Retina (tissue), 1 donor: ENCODE measurements at places on chromosomes 16 and 17.

DNA sequence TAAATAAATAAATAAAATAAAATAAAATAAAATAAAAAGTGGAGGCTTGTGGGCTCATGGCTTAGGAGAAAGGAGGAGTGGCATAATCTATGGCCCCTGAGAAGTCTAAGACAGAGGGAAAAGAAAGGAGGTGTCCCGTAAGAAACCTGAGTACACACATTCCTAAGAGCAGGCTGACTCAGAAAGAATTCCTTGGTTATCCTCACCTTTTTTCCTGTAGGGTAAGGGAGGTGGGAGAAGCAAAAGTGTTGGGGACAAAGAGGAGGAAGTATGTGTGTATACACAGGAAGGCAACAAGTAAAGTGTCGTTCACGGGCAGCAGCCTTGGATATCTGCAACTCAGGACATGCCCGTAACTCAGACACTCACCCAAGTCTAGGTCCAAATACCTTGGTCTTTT lies 29.3 kb downstream of the MARF1 start:
- no peak for DNase-seq

DNA sequence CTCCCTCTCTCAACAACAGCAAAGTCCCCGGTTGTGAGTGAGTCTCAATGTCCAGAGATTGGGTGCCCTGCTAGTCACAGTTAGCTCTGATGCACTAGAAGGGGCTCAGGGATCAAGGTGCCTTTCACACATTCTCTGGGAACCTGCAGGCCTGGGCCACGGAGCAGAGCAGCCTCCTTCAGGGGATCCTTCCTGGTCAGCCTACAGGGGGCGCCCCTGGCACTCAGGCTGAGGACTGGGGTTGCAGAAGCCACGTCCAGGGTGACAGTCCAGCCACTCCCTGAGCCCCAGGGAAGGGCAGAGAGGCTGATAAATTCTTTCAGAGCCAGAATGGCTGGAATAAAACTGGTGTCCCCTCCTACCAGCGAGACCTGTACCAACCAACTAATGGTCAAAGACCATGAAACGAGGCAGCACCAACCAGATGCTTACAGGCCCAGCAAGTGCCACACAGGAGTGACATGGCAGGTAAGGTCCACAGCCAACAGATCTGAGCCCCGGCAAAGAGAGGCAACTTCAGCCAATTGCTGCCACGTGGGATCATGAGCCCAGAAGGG lies 43.5 kb downstream of the ST3GAL2 start:
- DNase-seq, result no peak

DNA sequence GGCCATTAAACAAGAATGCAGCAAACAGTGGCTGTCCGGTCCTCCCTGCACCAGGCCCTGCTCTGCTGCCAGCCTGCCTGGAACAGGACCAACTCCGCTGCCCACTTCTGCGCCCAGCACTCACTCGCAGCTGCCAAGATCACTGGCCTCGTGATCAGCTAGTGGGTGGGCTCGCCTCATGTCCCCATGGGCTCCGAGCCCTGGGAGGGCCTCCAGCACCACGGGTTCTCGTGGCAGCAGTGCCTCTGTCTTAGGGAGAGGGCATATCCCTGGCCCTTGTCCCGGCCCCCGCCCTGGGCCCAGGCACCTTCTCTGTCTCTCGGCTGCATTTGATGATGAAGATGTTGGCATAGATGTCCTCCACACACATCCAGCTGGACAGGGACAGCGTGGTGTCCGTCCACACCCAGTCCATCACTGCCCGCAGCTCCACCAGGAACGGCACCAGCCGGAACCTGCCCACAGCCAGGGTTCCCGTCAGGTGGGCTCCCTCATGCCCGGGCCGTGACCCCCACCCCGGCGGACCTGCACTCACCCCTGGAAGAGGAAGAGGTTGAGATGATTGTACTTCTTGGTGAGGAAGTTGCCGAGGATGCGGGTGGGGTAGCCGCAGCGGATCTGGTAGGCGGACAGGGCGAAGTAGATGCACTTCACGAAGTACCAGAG lies 13.1 kb downstream of the CTU2 start:
- no peak for DNase-seq

DNA sequence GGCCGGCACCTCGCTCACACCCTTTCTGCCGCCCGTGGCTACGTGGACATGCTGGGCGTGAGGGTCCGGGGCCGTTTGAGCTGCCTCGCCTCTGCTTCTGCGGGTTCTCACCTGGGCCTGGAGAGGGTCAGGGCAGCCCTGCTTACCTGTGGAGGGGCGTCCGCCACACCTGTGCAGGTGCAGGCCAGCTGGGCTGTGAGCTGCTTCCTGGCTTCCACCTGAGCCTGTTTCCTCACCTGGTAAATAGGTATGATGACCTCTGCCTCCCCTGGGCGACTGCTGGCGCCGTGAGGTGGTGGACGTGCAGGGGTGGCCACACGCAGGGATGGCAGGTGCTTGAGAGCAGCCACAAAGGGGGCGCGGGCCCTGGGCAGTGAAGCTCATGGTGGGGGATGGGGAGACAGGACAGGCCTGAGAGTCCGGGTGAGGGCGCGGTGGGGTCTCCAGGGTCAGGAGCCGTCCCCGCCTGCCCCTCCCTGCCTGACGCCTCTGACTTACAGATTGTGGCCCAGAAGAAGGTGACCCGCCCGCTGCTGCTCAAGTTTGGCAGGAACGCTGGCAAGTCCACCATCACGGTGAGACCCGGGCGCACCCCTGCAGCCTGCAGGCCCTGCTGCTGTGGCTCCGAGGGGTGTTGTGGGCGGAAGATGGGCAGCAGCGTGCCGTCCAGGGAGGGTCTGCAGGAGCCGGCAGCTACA lies 7.8 kb downstream of the CPNE7 start:
- DNase-seq, result no peak

DNA sequence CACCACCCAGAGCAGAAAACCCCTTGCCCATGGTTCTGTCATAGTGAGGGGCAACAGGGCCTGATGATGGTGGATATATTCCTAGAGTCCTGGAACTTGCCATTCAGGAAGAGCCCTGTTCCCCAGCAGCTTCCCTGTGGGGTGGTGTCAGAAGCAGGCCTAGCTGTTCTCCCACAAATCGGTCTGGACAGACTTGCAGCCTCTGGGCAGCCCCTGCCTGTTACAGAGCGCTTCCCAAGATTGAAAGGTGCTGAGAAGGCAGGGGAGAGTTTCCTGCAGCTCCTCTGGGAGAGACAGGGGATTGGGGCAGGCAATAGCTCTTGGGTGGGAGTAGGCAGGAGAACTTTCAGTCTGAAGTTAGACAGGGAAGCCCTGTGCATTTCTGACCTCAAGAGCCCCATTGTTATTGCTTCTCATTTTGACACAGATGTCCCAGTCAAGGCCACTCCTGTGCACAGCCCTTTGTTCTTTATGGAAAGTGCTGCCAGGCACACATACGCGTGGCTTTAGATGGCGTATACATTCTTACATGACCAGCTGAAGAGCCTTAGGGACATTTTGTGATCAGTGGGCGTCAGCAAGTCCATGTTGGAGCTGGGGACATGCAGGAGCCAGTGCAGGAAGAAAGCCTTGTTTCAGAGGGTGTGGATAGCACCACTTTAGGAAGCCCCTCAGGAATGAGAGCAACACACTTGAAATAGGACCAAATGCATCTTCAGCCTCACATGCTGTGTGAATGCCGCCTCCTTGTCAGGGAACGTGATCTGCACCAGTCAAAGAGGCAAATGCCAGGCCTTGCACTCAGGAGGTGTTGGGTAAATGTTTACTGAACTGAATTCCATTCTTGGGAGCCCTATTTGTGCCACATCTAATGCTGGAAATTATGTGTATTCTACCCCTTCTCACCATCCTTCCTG lies 67.5 kb downstream of the GNAO1 start:
- DNase-seq, result peak; percentile 47

GRCh38 chr17:2602597-2603017 lies 9.2 kb downstream of the PAFAH1B1 start:
- DNase-seq, result no peak

DNA sequence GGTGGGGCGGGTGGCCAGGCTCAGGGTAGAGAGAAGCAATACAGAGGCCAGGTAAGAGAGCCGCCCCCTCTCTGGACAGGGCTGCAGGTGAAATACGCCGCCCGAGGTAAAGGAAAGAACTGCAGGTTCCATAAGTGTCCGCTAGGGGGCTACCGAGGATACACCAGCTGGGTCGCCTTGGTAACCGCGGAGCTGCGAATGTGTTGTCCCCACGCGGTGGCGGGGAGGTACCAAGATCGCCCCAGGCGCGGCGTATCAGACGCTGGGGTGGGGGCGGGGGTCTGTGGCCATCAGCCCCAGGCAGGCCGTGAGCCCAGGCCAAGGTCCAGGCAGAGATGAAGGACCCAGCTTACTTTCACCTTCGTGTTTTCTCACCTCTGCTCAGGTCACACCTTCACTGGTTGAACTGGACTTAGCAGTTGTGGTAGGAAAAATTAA lies 18.4 kb upstream of the ZFP90 start:
- DNase-seq, result peak; percentile 93

GRCh38 chr17:57016764-57017116 lies 38.8 kb downstream of the SCPEP1 start:
- DNase-seq, result no peak

DNA sequence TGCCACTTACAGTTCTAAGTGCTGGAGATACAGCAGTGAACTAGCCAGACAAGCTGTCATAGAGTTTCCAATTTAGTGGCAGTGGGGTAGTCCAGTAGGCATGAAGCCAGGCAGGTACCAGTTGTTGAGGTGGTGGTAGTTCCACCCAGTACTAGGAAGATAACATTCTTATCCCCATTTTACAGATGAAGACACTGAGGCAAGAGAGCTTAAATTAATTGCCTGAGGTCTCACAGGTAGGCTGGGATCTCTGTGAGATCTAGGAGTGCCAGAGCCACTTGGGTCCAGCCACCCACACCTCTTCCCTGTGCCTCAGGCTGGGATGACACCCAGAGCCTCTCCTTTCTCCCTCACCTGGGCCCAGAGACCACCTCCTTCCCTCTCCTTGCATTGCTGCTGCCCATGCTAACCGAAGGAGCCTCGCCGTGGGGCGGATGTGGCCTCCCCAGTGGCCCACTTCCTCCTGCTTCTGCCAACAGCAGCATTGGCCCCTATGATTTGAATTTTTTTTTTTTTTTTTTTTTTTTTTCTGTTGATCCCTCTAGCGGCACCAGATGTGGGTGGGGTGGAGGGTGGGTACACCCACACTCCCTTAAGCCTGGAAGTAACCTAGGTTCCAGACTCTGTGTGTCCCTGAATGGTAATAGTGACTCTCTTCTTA lies 114.0 kb downstream of the PRKCB start:
- DNase-seq, result no peak

- no peak for DNase-seq
These were observed 167.4 kb downstream of the PITPNC1 start for GRCh38 chr17:67544364-67544955.

GRCh38 chr17:6239241-6239798 lies 169.1 kb downstream of the WSCD1 start:
- DNase-seq, result no peak

GRCh38 chr16:73915140-73915539 lies 381.5 kb upstream of the PSMD7 start:
- DNase-seq, result no peak

DNA sequence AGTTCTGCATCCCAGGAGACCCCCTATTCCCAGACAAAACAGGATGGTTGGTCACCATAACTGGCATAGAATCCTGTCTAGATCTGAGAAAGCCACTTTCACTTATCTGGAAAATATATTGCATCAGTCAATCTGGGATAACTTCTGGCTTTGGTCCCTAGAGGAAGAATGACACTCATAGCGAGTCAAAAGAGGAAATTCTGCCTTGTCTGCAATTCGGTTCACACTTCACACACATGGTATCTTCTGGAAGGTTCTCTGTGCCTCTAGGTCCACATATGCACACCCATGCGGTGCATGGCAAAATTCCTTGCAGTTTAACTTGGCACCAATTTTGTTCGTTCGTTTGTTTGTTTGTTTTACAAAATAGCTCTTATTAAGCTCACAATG lies 49.2 kb upstream of the WSCD1 start:
- no peak for DNase-seq

DNA sequence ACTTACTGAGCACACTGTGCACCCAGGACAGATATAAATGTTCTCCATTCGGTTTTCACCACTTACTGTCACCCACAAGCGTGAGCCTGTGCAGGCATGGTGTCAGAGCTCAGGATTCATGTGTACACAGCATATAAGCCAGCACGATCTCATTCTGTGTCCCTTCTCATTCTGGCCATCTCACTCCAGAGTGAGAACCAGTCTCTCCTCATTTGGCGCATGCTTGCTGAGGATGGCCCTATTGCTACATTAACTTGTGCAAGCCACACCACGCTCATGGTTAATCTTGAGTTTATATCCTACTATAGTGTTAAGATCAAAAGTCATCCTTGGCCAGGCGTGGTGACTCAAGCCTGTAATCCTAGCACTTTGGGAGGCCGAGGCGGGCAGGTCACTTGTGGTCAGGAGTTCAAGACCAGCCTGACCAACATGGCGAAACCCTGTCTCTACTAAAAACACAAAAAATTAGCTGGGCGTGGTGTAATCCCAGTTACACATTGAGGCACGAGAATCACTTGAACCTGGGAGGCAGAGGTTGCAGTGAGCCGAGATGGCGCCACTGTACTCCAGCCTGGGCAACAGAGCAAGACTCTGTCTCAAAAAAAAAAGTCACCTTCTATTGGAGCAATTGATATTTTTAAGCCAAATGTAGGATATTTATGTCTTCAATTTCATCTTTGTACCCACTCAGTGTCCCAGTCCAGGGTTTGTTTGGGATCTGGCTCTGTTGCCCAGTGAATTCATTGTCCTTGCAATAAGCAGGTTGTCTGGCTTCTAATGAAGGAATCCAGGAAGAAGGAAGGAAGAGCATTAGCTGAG lies 20.9 kb downstream of the SOCS1 start:
- no peak for DNase-seq

- DNase-seq, result peak; percentile 76
These were observed 717 bp downstream of the CYBA start for GRCh38 chr16:88649924-88650748.

GRCh38 chr17:73064084-73064938 lies 28.2 kb downstream of the SLC39A11 start:
- no peak for DNase-seq

GRCh38 chr17:74059479-74060240 lies 143.8 kb upstream of the RPL38 start:
- DNase-seq, result peak; percentile 45

DNA sequence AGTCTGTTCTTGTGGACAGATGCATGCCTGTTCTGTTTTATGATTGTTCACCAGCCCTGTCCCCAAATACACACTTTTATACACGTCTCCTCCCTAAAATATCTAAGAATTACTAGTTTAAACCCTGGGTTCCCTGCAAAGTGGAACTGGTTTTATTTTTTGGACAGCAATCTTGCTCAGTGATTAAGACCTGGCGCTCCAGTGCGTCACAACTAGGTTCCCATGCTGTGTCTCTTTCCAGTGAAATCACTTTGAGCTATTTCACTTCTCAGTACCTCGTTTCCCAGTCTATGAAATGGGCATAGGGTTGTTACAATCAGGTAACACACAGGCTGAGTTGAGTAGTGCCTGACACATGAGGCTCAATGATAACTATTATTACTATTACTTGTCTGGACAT lies 1.1 kb downstream of the CEP20 start:
- no peak for DNase-seq

- DNase-seq, result no peak
These were observed 40.9 kb downstream of the CBFA2T3 start for GRCh38 chr16:88936008-88936555.
